ENCODE measurements at places on chromosomes 6 and 20. TPM values are rescaled to one million over a fixed set of nuclear protein-coding genes. Genes with fewer than 3 reads are reported as not detected.

DNA sequence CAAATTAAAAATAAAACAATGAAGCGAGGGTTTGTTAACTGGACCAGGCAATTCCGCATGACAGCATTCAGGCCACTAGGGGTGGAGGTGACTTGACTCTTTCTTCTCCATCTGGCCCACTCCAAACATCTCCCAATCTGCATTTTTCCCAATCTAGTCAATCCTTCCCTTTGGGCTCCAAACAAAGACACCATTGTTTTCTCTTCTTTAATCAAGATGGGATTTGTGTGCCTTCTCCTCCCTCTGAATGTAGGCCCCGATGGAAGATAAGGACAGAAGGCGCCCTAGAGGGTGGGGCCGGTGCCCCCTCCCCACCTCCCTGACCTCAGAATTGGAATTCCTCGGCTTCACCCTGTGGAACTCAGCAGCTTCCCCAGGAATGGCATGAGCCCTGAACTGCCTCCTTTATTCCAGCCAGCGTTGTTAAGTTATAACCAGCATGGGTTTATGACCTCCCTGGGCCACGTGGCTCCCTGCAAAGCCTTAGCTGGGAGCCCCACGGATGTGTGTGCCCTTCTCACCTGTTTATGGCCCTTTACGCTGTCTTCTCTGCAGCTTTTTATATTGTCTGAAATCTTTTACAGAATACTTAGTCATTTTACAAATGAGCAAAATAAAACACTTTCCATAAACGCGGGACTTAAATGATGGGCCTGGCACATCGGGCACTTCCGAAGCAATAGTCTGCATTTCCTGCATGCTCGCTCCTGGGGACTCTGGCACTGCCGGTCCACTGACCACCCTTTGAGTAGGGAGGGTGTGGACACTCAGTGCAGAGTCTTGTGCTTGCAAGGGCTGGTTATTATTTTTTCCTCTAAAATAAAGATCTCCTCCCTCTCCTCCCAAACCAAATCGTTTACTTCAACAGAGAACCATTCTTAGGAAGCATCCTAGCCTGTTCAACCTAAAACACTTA lies 24.5 kb downstream of the OVOL2 start:
- DNase-seq = no peak

The ADAM33 gene
- polyA plus RNA-seq = 0.22 TPM

The HDGFL1 gene
- not detected for polyA plus RNA-seq

GRCh38 chr6:158645064-158646022 lies 800 bp upstream of the DYNLT1 start:
- DNase-seq = no peak

The DEFB132 gene
- not detected for polyA plus RNA-seq

GRCh38 chr20:51540580-51540979 lies 1.9 kb downstream of the NFATC2 start:
- no peak for DNase-seq

- DNase-seq = no peak
Observed at GRCh38 chr20:41261790-41262717, 55.5 kb downstream of the ZHX3 start.
